ENCODE measurements at places on chromosomes 1 and 21.

DNA sequence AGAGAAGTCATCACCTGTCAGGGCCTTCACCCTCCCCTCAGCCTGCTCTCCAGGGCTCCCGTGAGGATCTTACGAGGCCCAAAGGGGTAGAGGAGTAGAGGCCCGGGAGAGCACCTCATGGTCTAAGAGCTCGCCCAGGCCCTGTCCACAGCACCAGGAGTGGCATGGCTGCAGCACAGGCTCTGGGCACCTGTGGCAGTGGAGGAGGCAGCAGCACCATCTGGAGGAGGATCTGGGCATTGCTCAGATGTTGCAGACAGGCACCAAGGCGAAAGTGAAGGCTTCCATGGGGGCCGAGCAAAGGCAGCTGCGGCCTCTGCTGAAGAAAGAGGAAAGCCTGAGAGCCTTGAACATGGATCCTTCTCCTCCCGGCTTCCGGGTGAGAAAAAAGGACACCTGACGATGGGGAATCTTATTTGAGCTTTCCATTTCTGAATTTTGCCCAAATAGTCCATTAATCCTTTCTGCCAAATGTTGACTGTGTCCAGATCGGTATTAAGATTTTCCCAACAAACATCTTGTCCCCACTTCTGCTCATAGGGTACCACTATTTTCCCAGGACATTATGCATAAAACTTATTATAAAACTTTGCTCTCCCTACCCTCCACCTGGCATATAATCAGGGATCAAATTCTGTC lies 604.7 kb downstream of the PTPRC start:
- DNase-seq = peak; percentile 44

DNA sequence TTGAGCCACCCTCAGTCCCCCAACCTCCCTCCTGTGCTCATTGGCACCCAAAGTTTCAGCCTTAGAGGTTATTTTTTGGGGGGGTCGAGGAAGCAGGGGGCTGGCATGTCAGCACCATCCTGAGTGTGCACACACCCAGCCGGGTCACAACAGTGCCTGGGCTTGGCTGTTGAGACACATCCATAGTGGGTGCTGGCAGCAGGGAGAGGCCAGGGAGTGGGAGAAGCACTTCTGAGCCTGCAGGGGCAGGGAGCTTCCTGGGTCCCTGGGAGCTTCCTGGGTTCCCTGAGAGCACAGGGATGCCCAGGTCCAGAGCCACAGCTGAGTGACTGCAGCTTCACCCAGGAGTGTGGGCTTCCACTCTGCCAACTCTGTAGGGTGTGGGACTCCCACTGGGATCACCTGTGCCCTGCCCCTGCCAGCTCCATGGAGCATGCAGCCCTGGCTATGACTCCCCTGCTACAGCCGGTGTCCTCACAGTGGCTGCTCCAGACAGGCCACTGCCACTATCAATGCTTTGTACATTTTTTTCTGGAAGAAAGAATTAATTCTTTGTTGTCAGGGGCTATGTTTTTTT lies 240.4 kb downstream of the PTGER3 start:
- no peak for DNase-seq

GRCh38 chr1:53949023-53949990 lies 3.2 kb downstream of the LRRC42 start:
- peak; percentile 58 for DNase-seq

- no peak for DNase-seq
Observed at GRCh38 chr1:239647045-239647444, 260.7 kb downstream of the CHRM3 start.

GRCh38 chr1:116915086-116915661 lies 5.5 kb downstream of the PTGFRN start:
- DNase-seq = no peak

DNA sequence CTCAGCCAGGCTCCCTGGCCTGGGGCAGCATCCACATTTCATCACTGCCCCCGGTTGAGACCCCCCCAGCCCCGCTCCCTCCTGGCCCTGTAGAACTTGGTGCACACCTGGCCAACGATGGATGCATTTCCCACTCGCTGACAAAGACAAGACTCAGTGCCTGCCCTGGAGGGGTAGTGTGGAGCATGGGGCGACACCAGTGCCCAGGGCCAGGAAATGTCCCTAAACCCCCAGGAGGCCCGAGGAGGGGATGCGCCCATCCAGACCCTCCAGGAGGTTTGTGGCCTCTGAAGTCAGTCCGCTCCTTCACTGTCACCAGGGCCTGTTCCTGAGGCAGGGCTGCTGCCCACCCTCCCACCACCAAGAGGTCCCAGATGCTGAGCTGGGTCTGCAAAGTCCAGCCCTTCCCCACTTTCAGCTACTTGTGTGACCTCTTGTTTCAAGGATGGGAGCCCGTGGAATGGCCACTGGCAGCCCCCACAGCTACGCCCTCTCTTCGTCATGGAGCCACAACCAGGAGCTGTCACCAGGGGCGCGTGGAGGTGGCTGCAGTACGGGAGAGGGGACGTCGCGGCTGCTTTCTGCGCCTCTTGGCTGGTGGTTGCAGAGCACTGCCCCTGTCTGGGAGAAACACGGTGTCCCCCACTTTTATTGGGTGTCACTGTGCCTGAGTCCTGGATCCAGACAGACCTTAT lies 35.7 kb downstream of the AJAP1 start:
- no peak for DNase-seq

- peak; percentile 77 for DNase-seq
Observed at GRCh38 chr1:39205102-39205780, 746 bp downstream of the MACF1 start.

DNA sequence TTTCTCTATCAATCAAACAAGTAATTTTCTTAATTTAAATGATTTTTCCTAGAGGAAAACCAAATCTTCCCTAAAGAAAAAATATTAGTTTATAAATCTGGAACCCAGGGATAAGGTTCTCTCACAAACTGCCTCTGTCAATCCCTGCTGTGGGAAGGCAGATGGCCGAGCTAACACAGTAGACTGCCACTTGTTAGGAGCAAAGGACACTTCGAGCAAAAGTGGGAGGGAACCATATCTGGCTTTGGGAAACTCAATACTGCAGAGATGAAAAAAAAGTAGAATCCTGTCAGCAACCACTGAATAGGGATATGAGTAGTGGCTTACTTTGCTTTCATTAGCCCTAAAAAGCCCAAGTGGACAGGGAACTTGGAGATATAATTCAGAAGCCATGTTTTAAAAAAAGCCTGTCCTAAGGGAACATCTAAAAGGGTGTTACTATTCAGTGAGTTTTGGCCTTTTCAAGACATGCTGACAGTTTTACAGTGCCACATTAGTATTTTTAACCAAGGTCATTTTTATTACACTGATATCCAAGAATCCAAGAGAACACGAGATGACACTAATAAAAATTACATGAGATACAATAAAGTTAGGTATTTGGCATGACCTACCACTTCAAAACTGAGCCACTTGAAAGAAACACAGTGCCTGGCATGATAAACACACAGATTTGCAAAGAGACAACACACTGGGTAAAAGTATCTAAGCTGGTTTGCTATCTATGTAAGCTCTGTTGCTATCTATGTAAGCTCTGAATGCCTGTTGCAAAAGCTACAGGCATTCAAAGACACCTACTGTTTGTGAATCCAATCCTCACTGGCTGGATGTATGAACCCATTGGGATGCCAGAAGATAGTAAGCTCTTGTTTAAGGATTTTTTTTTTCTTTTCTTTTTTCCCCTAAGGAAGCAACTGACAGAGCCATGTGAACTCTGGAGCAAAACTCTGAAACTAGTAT lies 21.4 kb downstream of the TEX38 start:
- no peak for DNase-seq

DNA sequence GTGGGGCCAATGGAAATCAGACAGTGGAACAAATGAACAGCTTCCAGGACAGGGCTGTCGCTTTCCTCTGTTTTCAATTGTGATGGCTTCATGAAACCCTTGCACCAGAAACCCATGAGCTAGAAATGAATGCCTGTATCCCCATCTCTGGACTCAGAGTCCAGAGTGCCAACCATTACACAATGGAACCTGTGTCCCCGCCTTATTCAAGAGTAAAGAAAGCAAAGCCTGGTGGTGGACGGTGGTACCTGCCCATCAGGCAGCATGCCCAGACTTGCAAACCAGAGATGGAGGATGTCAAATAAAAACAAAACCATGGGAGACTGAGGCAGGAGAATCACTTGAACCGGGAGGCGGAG lies 4.4 kb upstream of the CAPN2 start:
- DNase-seq = no peak
